ENCODE measurements at places on chromosomes 13 and 19.

DNA sequence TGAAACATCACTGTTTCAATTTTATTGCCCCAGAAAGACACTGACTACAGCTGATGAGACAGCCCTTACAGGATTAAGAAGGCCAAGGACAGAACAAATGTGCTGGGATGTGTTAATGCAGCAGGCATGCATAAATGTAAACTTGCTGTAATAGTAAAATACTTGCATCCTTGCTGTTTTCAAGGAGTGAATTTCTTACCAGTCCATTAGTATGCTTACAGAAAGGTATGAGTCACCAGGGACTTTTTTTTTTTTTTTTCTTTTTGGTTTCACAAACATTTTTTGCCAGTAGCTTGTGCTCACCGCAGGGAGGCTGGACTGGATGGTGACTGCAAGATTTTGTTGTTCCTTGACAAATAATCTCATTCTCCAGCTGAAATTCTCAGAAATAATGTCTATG, 55.1 kb downstream of the GPR180 start:
- DNase-seq: peak; percentile 92

DNA sequence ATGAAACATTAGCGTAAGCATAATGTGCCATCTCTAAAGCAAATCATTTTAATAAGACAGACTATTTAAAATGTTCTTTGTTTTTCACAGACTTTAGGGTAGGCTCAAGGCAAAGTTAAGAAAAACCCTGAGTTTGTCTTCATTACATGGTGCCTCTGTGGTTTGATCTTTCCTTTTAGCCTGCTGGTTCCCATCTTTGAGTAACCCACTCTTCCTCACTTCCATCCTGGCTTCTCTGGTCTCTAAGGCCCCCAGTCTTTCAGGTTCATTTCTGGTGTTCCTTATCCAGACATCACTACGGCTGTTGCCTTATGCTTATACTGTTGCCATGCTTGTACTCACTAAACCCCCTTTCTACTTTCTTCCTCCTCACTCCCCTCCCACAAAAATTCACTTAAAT, 38.4 kb downstream of the DACH1 start:
- no peak for DNase-seq

- DNase-seq: no peak
Observed at GRCh38 chr19:30071871-30072270, 129.8 kb downstream of the URI1 start.

GRCh38 chr19:16199275-16199932, 1.7 kb downstream of the AP1M1 start:
- DNase-seq: no peak

DNA sequence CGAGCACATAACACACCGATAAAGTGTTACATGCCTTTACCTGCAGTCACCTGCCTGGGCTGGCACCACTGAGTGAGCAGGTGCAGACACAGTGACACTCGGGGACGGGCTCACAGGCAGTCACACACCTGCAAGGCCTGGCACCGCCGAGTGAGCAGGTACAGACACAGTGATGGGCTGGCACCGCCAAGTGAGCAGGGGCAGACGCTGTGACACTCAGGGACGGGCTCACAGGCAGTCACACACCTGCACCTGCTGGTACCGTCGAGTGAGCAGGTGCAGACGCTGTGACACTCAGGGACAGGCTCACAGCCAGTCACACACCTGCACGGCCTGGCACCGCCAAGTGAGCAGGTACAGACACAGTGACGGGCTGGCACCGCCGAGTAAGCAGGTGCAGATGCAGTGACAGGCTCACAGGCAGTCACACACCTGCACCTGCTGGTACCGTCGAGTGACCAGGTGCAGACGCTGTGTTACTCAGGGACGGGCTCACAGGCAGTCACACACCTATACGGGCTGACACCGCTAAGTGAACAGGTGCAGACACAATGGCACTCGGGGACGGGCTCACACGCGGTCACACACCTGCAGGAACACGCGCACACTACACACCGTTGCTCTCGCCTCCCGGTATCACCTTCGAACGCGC, 470 bp downstream of the ZNF835 start:
- DNase-seq: no peak

DNA sequence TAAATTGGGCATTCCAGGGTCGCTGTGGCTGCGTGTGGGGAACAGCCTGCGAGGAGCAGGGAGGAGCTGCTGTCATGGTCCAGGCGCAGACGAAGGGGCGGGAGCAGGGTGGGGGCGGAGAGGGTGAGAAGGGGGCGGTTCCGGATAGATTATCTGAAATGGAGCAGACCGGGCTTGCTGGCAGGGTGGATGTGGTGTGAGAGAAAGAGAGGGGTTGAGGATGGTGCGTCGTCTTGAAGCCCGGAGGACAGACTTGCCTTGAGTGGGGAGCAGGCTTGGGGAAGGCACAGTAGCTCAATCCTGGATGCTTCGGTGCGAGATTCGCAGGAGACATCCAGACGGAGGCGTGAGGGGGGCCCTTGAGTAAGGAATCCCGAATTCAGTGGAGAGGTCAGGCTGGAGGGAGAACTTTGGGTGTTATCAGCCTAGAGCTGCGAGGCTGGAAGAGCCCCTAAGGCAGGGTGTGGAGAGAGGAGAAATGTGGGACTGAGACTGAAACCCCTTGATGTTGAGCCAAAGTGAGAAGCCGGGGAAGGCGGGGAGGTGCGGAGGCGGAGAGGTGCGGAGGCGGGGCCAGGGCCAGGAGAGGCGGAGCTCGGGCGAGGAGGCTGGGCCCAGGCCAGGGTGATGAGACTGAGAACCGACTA, 40.6 kb downstream of the DPF1 start:
- no peak for DNase-seq

DNA sequence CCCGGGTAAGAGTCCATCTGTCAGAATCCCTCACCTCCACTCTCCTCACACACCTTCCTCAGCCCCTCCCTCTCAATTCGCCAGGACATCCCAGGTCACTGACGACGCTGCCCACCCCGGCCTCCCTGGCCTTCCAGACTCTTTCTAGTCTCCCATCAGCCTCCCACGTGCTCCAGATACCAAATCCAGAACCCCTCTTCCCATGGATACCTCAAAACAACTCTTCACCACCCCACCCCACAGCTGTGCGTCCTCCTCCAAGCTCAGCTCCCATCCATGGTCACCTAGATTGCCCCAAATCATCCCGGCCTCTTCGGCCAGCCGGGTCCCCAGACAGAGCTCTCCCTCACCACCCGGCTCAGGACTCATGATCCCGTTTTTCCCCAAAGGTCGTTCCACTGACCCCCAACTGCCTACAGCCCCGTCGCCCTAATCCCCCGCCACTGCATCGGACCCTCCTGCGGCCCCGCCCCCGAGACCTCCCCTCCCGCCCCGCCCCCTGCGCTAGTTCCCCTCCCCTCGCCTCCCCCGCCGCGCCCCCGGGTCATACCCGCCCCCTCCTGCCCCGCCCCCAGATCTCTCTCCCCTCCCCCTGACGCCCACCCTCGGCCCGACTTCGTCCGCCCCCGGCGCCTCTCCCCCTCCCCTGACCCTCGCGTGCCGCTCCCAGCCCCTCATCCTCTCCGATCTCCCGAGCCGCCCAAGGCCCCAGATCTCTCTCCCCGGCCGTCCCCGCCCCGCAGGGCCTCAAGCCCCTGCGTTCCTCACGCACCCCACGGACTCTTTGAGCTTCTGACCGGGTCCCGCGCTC, 546 bp downstream of the UBXN6 start:
- DNase-seq: peak; percentile 21

GRCh38 chr19:33683881-33684537, 62.3 kb downstream of the CHST8 start:
- peak; percentile 11 for DNase-seq

GRCh38 chr13:99190147-99190985, 10.3 kb upstream of the UBAC2 start:
- DNase-seq: no peak

DNA sequence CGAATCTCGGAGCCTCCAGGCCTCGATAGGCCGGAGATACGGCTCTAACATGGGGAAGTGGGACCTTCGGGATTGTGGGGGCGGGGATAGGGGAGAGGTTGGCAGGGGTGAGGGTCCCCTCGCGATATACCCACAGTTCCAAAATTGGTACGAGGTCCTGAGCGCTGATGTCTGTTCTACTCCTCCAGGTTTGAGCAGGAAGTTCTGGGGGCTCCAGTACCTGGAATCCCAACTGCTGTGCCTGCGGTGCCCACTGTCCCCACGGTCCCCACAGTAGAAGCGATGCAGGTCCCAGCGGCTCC, 447 bp downstream of the RBM42 start:
- DNase-seq: no peak

DNA sequence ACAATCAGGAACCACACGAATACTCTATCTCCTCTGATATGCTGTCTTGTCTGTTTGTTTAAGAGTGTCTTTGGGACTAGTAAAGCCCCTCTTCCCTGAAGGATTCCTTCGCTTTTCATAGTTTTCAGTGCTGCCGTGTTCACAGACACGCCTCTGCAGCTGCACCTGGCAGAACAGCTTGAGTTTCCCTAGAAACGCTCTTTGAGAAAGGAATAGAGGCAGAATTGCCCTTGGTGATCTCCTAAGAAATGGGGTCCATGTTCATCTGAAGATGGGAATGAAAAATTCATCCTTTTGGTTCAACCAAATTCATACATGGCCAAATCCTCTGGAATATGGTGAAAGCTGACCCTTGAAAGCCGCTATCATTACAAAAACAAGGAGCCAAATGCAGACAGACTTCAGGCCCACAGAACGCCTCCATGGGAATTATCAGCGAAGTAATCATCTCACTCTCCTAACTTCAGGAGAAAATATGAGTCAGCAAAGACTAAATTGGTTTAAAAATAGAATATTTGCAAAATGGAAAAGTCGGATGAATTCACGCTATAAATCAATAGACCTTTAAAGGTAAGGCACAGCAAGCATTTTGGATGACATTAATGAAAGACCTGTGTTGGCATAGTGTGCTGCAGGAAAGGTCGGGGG, 5.5 kb downstream of the SACS start:
- DNase-seq: no peak

DNA sequence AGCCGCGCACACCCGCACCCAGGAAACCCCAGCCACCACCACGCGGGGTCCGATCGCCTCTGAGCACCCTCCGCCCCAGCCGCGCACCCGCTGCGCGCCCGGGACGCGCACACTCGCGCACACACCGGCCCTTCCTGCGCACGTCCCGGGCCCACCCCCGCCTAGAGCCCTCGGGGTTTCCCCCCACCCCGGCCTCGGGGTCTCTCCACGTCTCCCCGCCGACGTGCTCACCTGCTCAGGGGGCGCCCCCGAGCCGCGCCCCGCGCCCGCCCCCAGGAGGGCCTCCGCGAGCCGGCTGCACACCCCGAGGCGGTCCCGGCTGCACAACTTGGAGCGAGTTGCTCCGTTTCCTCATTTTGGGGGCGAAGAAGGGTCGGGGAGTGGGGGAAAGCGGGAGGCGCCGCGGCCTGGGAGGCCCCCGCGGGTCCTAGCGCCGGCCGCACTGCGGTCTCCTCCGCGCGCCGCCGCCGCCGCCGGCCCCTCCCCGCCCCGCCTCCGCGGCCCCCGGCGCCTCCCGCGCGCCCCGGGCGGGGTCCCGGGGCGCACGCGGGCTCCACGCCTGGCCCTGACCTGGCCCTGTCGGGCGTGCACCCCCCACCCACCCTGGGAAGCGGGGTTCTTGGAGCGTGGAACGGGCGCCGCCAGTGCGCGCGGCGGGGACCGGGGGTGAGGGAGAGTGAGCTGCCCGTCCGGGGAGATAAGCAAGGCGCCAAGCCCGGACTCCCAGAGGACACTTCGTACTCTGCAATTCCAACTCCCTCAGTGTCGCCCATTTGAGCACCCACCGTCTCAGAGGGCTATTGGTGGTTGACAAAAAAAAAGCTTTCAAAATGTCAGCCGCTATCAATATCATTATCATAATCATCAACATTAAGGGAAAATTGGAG, at the start of gene MATK:
Gene MATK, minus strand, starts transcription at position 444 of the 887 bp plus-strand sequence. CDS start 1,246 bp downstream, outside the sequence.
- no peak for DNase-seq

GRCh38 chr19:29576761-29577648, 29.1 kb upstream of the POP4 start:
- DNase-seq: no peak

GRCh38 chr13:97030705-97031452, 36.6 kb upstream of the OXGR1 start:
- DNase-seq: no peak

- DNase-seq: no peak
Observed at GRCh38 chr19:2053601-2054389, 2.8 kb upstream of the MKNK2 start.

DNA sequence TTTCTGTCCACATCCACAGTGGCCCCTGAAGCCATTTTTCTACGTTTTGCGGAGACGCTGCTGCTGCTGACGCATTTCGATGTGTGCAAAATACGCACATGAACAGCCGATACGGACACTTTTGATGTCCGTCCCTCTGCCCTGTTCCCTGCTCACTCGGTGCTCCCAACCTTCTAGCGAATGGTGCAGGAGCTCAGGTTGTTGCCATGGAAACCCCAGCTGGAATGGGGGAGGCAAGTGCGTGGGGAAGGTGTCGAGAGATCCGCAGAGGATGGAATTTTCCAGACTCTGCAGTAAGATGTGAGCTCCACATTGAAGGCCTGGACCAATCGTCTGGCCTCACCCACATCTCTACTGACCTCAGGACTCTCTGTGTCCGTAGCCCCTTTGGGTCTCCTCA, 109.2 kb upstream of the USP29 start:
- no peak for DNase-seq

DNA sequence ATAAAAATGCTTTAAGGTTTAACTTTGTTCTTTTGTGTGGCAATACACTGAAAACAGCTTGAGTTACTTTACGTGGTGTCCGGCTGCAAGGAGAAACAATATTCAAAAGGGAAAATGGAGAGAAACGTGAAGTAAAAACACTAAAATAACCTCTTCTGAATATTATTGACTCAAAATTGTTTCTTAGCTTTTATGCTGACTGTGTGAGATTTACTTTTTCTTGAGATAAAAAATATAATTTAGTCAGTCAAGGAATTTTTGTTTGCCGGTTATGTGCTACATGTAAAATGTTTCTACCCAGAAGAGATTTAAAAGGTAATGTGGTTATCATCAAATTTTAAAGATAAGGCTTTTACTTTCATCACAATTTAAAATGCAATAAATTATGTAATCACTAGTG, 200.6 kb upstream of the GPC6 start:
- no peak for DNase-seq

DNA sequence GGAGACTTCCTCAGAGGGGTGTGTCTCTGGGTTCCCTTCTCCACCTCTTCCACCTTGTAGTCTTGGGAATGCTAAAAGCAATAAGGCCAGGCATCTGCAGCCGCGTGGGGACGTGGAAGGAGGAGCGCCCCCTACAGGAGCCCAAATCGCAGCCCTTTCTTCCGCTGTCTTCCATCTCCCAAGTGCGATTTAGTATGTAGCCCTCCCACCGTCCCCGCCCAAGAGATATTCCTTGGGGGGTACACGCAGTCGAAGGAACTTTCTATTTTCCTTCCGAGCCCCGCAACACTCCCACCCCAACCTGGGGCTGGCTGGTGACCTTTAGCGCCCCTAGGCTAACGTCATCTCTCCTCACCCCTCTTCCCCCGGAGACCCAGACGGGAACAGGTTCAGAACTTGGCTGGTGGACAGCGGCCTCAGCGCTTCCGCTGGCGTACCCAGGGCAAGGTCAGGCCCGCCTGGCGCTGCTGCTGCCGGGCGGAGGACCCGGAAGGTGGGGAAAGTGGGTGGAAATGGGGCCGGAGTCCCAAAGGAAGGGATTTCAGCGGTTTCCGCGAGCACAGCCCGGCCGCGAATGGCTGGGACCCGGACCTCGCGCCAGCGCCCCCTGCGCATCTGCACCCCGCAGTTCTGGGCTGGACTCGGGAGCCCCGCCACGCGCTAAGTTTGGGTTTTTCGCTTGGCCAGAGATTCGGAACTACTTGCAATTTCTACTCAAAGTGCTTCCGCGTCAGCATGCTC, 2.1 kb upstream of the PCDH8 start:
- no peak for DNase-seq

GRCh38 chr19:12261554-12261953, 33.1 kb downstream of the ZNF44 start:
- DNase-seq: no peak

GRCh38 chr19:28727480-28728159, 485.3 kb downstream of the UQCRFS1 start:
- DNase-seq: no peak

All from GM04504 (cell line).